ENCODE measurements at places on chromosomes 2 and 18. TPM values are rescaled to one million over a fixed set of nuclear protein-coding genes. Genes with fewer than 3 reads are reported as not detected.
A peak's percentile ranks its signal among the peaks of the same experiment; 100 is the strongest.

DNA sequence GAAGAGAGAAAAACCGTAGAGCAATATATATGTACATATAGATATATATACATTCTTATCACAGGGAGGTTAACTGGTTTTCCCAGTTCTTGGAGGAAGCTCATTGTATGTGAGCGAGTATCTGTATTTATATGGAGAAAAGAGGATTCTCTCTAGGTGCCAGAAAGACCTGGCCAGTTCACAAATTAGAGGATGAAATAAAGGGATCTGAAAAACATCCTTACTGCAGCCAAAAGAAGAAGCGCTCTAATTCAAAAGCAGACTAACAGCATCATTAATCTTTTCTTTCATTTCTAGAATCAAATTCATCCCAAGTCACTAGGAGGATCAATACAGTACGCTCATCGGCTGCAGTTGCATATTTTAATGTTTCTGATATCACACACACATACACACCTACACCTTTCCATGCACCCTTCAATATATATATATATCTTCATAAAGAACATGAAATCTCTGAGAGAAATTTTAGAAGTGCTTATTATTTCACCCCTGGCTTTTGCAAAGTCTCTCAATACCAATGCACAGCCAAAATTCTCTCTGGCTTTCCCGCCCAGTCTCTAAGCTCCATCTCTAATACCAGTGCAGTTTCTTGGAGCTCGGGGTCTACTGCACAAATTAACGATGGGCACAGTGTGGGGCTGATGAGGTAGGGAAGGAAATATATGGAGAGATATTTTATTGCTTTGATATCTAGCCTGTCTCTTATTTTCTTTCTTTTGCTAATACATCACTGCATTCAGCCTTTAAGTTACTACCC is 731 bp downstream of the NRXN1 start:
- DNase-seq: no peak

GRCh38 chr2:68423966-68424650 is 43.0 kb downstream of the FBXO48 start:
- no peak for DNase-seq

DNA sequence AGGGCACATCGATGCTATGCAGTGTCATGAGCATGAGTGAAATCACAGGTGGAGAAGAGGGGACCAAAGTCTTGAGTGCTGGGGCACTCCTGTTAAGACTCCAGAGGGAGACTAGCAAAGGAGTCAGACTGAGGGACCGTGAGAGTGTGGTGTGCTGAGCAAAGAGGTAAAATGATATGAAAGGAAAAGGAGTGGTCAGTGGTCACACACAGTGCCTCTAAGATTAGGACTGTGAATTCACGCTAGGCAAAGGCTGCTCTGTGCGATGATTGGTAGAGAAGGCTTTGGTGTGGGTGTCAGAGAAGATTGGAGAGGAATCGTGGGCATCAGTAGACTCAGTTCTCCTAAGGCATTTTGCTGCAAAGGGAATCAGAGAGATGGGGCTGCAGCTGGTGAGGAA is 12.8 kb downstream of the SOCS6 start:
- DNase-seq: no peak

- DNase-seq: no peak
Observed at GRCh38 chr2:10454505-10454904, 6.4 kb upstream of the ODC1 start.

DNA sequence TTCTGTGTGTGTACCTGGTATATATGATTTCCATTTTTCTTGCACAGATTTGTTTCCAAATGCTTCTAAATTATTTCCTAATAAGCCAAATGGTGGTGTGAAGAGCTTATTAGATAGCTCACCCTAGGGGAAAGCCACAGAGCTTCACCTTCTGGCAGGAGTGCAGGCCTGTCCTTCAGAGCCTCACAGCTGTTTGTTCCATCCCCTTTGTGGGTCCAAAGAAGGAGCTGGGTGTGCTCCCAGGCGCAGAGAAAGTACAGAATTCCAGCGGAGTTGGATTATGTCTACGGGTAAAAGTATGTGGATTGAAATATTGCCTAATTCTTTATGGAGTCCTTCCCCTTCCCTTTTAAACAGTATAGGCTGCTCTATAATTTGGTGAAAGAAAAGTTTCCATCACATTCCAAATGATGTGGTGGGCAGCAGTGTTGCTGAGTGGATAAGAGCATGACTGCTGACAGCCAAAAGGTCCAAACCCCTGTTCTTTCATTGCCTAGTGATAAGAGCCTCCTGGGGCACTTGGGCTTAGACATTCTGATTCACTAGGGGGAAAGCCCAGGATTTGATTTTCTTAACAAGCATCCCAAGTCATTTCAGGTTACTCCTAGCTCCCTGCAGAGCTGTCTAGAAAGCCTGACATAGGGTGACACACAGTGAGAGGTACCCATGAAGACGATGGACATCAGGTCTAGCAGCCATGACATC is 86.6 kb downstream of the WDSUB1 start:
- DNase-seq: no peak

GRCh38 chr2:172091761-172092566 is 6.7 kb downstream of the DLX1 start:
- DNase-seq: no peak

GRCh38 chr2:50613161-50613560 is 418.8 kb downstream of the NRXN1 start:
- DNase-seq: no peak

DNA sequence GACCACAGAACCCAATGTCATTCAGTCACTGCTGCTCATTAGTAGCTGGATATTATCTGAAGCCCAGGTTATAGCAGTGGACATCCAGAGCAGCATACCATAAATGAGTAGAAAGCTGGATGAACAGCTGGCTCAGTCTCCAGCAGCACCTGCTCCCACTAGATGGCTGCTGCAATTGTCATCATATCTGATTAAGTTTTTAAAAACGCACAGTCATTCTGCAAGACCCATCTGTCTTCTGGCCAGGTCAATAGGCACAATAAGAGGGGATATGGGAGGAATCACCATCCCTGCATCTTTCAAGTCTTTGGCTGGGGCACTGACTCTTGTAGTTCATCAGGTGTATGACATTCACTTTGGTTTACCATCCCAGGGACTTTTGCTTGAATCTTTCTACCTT is 55.1 kb upstream of the XDH start:
- DNase-seq: no peak

- no peak for DNase-seq
Observed at GRCh38 chr18:74724186-74724585, 126.5 kb downstream of the ZNF407 start.

GRCh38 chr2:159150280-159150746 is 136.2 kb downstream of the WDSUB1 start:
- no peak for DNase-seq

DNA sequence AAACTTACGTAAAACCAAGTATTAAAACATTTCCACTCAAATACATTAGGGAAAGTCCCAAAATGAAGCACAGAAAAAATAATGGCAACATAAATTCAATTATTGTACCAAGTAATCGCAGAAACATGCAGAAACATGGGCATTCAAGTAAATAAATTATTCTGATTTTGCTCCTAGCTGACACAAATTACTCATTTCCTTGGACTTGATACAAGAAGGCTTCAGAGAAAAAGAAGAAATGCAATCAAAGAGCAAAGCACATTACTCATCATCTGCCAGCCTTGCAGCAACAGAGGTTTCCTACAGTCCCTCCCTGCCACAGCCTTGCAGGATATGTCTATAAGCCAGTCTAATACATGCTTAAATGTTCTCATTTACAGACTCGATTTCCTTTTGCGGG is 439.8 kb upstream of the LYPD1 start:
- no peak for DNase-seq

GRCh38 chr2:21452678-21453077 is 328.9 kb downstream of the TDRD15 start:
- no peak for DNase-seq

GRCh38 chr18:51953521-51953920 is 386.5 kb upstream of the DCC start:
- DNase-seq: no peak

DNA sequence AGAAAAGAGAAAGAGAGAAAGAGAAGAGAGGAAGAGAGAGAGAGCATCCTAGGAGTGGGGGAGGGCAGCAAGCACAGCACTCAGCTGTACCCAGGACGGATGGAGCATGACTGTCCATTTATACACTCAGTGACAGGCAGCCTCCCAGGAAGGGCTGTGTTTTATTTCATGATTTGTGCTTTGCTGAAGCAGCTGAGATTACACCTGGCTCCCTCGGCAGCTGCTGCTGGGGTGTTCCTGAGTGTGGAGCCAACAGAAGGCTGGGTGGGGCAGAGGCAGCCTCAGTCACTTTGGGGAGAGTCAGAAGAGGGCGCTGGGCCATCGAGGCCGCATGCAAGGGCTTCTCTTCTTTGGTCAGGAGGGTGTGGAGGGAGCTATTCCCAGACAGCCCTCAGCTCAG is 47.8 kb upstream of the TEX51 start:
- no peak for DNase-seq

GRCh38 chr2:165435611-165436010 is 33.9 kb upstream of the CSRNP3 start:
- DNase-seq: no peak

GRCh38 chr2:18492721-18493120 is 67.7 kb downstream of the RDH14 start:
- no peak for DNase-seq

- no peak for DNase-seq
Observed at GRCh38 chr2:74029714-74030397, 45.1 kb downstream of the TET3 start.

GRCh38 chr2:210443527-210443926 is 33.0 kb downstream of the LANCL1 start:
- DNase-seq: no peak

DNA sequence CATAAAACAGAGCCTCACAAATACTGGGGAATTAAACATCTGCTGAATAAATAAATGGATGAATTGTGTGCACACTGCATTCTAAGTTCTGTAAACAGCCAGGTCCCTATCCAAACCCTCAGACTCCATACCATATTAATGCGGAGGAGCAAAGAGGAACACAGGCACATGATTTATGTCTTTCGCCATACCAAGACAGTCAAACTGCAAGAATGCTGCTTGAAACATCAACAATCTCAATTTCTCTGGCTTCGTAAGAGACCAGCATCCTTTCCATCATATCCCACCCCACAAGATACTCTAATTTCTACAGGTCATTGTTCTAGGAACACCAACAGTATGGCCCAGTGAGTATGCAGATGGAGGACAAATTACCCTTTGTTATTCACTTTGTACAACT is 15.0 kb downstream of the KANSL3 start:
- DNase-seq: no peak

DNA sequence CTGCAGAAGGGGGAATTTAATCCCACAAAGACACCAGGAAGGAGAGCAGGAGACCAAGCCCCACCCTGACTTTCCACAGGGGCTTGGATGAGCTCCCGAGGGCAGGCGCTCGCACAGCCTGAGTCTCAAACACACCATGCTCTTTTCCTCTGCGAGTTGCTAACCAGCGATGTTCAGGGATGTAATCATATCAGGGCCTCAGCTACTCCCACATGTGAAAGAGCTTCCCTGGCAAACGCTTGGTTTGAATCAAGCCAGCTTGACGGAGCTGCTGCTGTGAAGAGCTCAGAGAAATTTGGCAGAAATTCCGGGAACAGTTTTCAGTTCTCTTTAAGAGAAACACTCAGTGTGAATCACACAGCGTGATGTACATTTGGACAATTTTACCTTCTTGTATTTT is 385.8 kb downstream of the GALR1 start:
- peak; percentile 73 for DNase-seq

DNA sequence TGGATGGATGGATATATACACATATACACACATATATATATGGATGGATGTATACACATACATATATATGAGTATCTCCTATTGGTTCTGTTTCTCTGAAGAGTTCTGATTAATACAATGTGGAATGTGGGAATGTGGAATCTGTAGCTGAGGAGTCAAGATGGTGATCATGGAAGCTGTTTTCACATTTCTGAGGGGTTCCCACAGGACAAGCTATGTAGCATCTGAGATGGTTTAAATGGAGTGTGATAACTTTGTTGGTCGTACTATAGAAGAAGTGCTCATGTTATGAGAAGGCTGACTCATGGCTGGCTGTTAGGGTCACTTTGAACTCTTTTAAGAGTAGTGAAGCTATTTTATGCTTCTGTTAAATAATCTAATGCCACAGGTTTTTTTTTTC is 279.7 kb downstream of the MEIS1 start:
- DNase-seq: no peak

DNA sequence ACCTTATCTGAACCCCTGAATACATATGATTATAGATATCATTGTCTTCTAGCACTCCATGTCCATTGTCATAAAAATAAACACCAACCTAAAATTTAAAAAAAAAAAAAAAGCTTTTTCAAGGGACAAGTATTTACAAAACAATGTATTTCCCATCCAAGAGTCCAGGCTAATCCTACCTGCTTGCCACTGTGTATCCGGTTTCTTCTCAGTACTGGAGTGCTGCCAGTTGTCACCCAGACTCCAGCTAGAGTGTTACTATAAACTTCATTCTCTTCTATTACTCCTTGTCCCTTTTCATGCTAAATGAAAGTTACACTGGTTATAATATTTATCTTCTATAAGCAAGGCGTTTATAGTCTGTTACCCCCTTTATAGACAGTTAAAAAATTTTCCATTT is 35.8 kb downstream of the MSH6 start:
- no peak for DNase-seq

- DNase-seq: no peak
Observed at GRCh38 chr2:10372203-10372861, 69.6 kb downstream of the HPCAL1 start.

GRCh38 chr2:215738351-215738750 is 275.0 kb downstream of the MREG start:
- DNase-seq: no peak

GRCh38 chr2:127405255-127405610 is 13.0 kb upstream of the PROC start:
- DNase-seq: peak; percentile 12

GRCh38 chr2:236661061-236661761 is 91.6 kb downstream of the ACKR3 start:
- DNase-seq: no peak

IL1B gene
- polyA plus RNA-seq: 1.8 TPM

COL4A3 gene
- polyA plus RNA-seq: 3.7 TPM

ASB18 gene
- polyA plus RNA-seq: 0.67 TPM

ALPI gene
- 0.16 TPM for polyA plus RNA-seq

UGT1A10 gene
- polyA plus RNA-seq: 0.29 TPM

RNF144A gene
- 8.9 TPM for polyA plus RNA-seq

LRRTM4 gene
- 0.13 TPM for polyA plus RNA-seq

LOXL3 gene
- polyA plus RNA-seq: 10.5 TPM

GPN1 gene
- 77.5 TPM for polyA plus RNA-seq

CYP26B1 gene
- 31.6 TPM for polyA plus RNA-seq

MSTN gene
- 0.76 TPM for polyA plus RNA-seq

MTLN gene
- 44.4 TPM for polyA plus RNA-seq

VWA3B gene
- 118 TPM for polyA plus RNA-seq

COBLL1 gene
- 5.4 TPM for polyA plus RNA-seq

GCG gene
- polyA plus RNA-seq: not detected

GNLY gene
- 2.2 TPM for polyA plus RNA-seq

CXCR1 gene
- 0.61 TPM for polyA plus RNA-seq

MOGAT1 gene
- polyA plus RNA-seq: not detected

All from testis (tissue), 5 donors.